ENCODE measurements at places on chromosomes 5 and 9.

GRCh38 chr5:7869474-7870136 lies 657 bp downstream of the MTRR start:
- DNase-seq = no peak

DNA sequence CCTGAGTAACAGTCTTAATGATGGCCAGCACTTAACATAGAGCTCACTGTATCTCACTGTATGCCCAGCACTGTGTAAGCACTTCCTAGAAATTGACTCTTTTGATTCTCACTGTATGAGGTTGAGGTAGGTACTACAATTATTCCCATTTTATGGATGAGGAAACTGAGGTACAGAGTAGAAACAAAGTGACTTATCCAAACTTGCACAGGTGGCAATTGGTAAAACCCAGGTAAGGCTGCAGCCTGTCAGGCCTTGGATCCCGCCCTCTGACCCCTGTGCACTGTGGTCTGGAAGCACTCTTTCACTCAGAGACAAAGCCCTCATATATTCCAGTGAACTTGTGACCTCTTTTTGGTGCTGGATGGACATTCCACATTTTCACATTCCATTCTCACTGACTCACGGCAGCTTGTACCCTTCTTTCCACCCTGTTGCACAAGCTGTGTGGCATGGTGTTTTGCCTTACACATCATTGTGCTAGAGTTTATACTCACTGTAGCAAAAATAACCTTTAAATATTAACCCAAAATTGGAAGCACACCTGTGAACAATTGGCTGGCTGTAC lies 21.7 kb downstream of the ANKRD55 start:
- DNase-seq = no peak

DNA sequence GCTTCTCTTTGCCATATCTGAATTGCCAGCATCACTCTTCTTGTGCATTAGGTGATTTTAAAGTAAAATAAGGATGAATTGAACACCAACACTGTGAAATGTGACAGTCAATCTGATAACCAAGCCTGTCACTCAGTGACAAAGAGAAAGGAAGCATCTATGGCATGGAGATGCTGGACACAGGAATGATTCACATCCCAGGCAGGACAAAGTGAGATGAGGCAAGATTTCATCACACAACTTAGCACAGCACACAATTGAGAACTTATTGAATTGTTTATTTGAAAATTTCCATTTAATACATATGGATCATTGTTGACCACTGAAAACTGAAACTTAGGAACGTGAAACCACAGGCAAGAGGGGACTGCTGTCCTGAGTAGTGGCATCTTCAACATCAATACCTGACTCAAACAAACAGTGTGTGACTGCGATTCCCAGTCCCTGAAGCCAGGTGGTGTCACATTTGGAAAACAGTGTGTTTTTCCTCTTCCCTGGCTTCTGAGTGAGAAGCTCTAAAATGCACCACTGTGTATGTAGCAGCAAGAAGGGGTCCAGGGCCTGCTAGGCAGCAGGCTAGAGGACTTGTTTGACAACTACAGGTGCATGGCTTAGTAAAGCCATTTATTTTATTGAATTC lies 10.7 kb downstream of the GAPT start:
- DNase-seq = no peak

- DNase-seq = no peak
Measured at GRCh38 chr5:2373631-2374030, 377.8 kb downstream of the IRX2 start.

GRCh38 chr5:115413651-115414050 lies 117.2 kb upstream of the CCDC112 start:
- no peak for DNase-seq

DNA sequence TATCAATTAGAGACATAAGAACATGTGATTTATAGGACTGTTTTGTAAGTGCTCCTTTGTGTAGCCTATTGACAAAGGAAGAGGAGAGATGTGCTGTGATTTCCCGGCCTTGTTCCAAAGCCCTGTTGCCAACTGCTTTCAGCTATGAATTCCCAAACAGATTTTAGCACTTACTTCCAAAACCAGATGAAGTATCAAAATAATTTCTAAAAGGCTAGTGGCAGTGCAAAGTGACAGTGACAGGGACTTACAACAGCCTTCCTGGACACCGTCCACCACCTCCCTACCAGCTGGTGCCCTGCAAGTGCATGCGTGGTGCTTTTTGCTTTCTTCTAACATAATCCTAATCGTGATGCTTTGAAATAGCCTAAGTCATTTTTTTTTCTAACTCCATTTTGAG lies 254.1 kb upstream of the ACTBL2 start:
- DNase-seq = no peak

Data from activated CD8-positive, alpha-beta memory T cell treated with anti-CD3 and anti-CD28 coated beads for 4 hours (primary cell).